Hematopoietic multipotent progenitor cell treated with erythropoietin and hydrocortisone succinate and interleukin-3 and kit ligand, for 17 days (in vitro differentiated cells): ENCODE measurements at places on chromosomes 5 and 9.

DNA sequence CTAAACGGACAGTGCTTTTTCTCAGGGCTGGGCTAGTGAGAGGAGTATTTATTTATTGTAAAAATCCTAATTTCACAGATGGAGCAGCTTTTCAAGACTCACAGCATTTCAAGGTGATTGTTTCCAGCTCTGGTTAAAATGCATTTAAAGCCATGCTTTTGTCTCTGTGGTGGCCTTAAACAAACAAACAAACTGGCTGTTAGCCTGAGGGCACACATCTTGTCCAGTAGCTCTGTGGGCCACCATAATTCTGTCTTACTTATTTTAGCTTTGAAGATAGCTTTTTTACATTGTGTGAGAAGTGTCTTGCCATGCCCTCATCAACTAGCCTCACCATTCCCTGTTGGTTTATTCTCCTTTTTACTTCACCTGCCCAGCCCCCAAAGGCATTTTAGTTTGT lies 218.2 kb downstream of the PSAT1 start:
- DNase-seq = no peak

- DNase-seq = no peak
Measured at GRCh38 chr5:113054899-113055298, 78.3 kb downstream of the DCP2 start.

DNA sequence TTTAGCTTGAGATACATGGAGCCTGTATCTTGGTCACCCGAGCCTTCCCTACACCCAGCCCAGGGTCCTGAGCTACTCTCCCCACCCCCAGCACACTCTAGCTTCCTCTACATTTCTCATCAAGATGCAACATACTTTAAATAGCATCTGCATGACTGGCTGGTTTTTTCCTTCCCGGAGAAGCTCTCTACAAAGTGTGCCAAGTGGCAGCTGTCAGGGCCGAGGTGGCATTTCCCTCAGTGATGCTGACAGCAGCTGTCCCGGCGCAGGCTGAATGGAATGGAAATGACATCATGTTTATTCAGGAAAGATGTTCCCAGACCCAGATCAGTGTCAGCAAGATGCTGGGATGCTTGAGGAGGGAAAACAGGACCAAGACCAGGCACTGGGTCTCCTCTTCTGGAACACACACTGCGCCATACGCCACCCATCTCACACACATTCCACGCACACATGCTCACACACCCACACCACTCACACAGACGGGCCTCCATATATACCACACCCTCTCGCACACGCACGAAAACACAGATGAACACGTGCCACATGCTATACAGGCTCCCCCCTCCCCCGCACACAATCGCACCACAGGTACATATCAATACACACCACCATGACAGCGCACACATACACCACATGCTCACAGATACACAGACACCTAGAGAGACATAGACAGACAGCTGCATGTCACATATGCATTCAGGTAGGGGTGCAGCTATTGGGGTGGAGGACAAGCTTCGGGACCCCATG lies 67.8 kb downstream of the LHX2 start:
- no peak for DNase-seq

- DNase-seq = no peak
Measured at GRCh38 chr5:126054577-126055347, 368.4 kb upstream of the GRAMD2B start.

DNA sequence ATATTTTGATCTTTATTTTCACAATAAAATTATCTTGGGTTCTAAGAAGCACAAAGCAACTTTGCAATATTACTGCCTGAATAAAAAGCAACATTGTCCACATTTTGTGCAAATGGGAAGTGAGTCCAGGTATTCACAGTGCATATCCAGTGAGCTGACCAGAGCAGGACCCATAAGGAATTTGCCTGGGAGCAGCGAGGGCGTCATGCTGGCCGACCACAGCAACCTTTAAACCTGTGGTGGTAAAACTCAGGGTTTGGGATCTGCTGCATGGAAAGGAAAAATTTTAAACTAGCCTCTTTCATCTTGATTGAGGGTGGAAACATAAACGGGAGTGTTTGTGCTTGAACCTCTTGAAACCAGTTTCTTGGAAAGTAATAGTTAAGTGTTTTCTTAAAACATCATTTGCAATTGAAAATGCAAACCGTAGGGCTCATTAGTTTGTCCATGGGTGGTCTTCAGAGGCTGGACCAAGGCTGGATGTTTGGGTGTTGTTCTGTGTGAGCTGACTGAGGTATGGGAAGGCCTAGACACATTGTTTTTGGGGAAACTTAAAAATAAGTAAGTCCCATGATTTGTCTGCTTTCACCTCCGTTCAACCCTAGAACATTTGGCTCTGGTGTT lies 85.0 kb upstream of the ANKH start:
- no peak for DNase-seq

DNA sequence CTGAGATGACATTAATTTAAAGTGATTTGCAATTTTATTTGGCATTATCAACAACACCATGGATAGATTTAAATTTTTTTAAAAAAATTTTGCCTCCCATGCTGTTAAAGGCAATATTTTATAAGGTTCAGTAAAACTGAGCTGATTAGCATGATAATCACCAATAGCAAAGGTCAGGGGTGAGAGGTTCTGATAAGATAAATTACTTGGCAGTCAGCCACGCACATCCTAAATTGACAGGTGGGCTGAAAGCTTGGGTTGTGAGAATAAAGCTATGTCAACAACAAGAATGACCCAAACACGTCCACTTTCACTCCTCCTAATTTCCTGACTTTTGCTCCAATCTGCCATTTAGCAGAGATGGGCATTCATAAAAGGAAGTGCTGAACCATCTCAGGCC lies 127.1 kb downstream of the LHFPL2 start:
- no peak for DNase-seq

DNA sequence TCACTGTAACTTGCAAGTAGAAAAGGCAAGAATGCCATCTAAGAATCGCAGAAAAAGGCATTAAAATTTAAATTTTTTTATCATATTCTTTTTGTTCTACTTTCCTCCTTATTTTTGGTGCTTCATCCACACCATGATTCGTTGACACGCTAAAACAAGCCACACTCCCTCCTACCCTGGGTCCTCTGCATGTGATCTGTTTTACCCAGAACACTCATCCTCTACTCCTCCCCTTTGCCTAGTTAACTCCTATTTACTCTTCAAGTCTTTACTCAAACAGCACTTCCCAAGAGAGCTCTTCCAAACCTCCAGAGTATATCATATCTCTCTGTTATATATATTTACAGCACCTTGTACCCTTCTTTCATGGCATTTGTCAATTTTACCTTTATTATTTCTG lies 61.4 kb upstream of the SRP19 start:
- DNase-seq = no peak

GRCh38 chr9:122948313-122948712 lies 7.5 kb downstream of the RABGAP1 start:
- DNase-seq = no peak

DNA sequence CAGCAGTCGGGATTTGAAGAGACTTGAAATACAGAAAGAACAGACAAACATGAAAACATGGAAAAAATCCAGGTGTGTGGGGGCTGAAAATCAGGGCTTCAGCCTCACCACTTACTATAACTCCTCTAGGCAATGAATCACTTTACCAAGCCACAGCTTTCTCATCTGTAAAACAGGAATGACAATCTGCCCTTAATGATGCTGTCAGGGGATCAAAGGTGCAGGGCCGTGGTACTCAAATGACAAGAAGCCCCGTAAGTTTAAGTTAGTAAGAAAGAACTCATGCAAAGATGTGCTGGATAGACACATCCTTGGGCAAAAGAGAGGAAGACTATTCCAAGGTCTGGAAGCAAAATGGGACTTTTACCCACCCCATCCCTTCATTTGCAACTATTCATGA lies 34.7 kb downstream of the FBXW2 start:
- no peak for DNase-seq

DNA sequence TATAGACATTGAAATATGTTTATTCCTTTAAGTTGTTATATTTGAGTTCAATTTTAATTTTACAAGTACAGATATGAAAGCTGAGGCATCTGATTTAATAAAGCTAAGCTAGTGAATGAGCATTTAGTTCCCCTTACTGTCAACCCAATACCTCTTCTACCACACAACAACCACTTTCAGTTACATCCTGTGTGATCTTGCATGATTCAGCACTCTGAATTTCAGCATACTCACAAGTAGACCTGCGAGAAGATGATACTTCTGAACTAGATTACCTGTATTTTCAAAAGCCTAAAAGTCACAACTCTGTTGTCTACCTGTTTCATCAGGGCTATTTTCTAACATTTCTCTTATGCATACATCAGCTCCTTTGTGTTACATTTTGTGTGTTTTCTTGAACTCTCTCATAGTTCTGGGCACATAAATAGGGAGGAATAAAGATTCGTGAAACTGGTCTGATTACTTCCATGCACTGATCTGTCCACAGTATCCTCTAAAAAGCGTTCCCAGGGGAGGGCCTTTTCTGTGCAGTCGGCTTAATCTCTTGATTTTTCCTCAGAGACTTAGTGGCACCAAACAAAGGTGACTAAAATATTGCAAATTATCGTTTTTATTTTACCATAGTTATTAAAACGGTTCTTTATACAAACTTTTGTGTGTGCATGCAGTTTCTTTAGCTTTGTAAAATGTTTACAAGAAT lies 2025.5 kb upstream of the NUDT12 start:
- no peak for DNase-seq

DNA sequence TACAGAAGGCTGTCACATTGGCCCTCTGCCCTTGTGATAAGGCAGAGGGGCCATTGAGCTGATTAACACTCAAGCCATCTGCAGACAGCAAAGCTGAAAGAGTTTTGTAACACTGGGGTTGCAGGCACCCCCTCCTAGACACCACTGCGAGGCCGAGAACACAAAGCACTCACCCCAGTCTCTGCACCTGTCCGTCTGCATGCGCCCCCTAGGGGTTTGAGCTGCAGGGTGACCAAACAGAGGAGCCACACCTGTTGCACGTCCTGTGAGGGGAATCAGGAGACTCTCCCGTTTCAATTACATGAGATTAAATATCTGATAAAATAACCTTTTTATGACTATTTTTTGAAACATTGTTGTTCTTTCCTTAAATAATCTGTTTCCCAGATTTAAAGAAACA lies 1180.4 kb downstream of the CDH9 start:
- no peak for DNase-seq

DNA sequence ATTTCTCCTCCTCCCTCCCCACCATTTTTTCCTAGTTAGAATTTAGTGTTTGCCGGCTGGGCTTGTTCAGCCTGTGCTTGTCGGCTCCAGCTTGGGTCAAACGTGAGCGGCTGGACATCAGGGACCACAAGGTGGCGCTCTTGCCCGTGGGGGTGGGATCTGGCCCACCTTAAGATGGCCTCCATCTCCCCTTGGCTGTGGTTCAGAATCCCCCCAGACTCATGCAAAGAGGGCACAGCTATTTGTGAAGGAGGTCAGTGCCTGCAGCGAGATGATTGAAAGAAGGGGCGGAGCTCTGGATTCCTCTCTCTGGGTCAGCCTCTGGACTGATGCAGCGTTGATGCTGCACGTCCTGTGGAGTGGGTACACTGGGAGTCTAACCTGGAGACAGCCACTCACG lies 283.3 kb upstream of the TUT7 start:
- no peak for DNase-seq

DNA sequence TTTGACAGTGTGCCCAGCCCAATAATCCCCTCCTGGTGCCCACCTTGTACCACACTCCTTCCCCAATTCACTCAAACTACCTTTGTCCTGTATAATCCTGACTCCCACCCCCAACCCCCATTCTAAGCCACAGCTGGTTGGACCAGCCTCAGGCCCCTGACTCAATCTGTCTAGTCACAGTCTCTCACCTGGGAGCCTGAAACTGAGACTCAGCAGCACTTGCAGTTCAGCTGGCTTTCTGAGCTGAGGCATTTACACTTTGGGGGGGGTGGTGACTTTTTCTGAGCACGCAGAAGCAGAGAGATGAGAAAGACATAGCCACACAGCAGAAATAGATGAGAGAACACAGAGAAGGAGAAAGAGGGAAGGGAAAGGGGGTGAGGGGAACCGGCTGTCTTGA lies 247.3 kb downstream of the MAN2A1 start:
- DNase-seq = no peak

GRCh38 chr9:13586587-13587374 lies 307.3 kb upstream of the MPDZ start:
- no peak for DNase-seq

DNA sequence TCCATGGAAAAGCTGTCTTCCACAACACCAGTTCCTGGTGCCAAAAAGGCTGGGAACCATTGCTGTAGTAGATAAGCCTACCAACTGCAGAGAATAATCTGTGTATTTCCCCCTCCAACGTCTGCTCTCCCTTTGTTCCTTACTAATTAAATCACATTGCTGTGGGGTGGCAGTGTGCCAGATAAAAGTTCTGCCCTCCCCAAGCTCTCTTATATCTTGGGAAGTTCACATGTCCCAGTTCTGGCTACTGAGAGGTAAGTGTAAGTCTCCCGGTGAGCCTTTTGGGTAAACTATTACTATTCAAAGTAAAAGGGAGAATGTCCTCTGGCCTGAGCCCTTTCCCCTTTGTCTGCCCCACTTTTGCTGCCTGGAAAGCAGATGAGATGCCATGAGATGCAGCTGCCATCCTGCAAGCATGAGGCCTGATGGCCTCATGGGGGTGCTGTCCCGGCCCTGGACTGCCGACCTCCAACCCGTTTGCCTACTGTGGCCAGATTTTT lies 14.7 kb downstream of the ENC1 start:
- no peak for DNase-seq

GRCh38 chr9:74025402-74025925 lies 471.7 kb upstream of the RORB start:
- no peak for DNase-seq

DNA sequence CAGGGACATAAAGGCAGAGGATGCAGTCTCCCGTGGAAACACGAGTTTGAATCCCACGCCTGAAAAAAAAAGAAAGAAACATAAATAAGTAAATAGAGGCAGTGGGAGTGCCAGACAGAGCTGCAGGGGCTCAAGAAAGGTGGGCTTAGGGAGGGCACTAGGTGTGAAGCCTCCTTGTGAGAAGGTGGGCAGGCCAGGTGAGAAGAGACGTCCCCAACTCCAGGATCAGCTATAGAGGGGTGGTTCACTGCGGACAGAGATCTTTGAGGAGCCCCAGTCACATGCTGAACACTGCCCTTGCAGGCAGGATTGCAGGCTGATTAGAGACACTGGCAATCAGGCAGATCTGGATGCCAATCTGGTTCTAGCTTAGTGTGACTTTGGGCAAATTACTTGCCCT lies 172.1 kb downstream of the RGS3 start:
- DNase-seq = no peak

DNA sequence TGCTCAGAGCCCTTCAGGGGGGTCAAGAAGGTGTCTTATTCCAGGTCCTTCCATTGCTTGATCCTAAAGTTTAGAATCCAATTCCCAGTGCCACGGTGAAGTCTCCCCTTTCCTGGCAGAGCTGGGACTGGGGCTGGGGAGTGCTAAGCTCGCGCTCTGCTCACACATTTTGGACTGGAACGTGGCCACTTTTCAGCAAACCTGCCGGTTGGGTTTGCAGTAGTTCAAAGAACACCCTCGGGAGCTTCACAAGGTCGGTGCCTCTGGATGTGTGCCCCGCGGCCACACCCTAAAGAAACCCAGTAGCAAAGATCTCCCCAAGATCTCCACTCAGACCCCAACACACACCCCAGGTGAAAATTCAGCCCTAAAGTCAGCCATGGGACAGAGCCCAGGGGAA lies at the start of gene C9orf152:
TSS of gene C9orf152 (minus strand) at position 129 of the 400 bp plus-strand sequence. CDS start 580 bp downstream, outside the sequence.
- no peak for DNase-seq
